Ascending aorta (tissue), 2 donors: ENCODE measurements at places on chromosomes 6 and 20. TPM values are rescaled to one million over a fixed set of nuclear protein-coding genes. Genes with fewer than 3 reads are reported as not detected.

GNAS-AS1 gene
- total RNA-seq, result not detected

DNA sequence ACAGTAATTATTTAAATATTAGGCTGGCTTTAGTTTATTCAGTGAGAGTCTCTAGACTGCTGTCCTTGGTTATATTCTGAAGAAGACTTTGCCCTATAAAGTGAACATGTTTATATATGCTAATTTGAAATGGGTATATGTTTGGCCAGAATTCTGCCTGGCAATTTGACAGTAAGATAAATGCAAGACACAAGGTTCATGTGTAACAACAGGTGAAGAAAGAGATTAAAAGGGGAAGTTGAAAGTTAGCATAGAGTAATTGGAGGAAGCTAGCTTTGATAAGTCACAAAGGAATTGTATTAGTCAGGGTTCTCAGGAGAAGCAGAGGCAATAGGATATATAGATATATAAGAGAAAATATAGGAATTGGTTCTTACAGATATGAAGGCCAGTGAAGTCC, 191.4 kb downstream of the CENPW start:
- DNase-seq, result no peak

DNA sequence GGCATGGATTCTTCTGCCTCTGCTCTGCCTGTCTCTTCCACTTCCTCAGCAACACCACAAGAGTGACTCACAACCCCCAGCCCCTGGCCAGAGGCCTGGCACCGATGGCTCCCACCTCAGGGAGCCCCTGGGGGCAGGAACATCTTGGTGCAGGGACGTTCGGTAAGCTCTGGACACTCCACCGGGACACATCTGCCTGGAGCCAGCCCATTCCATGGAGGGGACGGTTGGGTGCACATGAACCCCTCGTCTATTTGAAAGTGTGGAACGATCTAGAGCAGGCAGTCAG, 246.5 kb downstream of the ERMARD start:
- no peak for DNase-seq

- DNase-seq, result no peak
These were observed 65.1 kb upstream of the DUSP22 start for GRCh38 chr6:227074-227782.

- DNase-seq, result no peak
These were observed 384.1 kb downstream of the LAMA2 start for GRCh38 chr6:129267028-129267427.

GRCh38 chr6:77415706-77416105, 47.6 kb downstream of the HTR1B start:
- DNase-seq, result no peak

DNA sequence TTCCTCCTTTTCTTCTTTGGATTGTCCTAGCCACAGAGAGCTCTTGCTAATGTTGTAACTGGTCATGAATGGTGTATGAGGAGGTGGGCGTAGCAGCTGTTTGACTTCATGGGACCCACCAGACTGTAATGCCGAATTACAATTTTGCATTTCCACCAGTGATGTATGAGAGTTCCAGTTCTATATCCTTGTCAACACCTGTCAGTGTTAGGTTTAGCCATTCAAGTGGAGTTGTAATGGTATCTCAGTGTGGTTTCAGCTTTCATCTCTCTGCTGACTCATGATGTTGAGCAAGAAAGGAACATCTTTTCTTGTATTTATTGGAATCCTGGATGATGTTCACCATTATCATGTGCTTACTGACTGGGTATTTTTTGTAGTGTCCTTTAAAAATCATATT, 5.1 kb downstream of the IGF2R start:
- no peak for DNase-seq
